H9 (cell line): ENCODE measurements at places on chromosomes 13 and 19.

DNA sequence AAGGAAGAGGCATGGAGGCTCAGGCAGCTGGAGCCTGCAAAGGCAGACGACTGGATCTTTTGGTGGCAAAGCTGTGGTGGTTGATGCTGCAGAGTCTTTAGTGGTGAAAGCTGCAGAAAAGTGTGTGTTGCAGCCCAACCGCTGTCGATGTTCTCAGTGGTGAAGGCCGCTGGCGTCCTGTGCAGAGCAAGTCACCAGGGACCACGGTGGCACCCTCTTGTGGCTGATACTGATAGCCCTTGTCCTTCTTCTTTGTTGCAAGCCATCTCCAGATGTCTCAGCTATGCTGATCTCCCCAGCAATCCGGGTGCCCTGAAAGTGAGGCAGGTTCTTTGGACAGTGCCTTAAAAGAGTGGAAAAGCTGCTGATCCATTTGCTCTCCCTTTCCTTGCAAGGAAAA lies 610.9 kb upstream of the PCDH9 start:
- H3K27me3 ChIP-seq: no peaks in the 10 kb centered on the region
- no peaks in the 10 kb centered on the region for H3K36me3 ChIP-seq
- peak; percentile 76 for DNase-seq
- H3K4me1 ChIP-seq: no peaks in the 10 kb centered on the region

- no peaks in the 10 kb centered on the region for H3K27me3 ChIP-seq
- no peak overlapping the region for H3K27ac ChIP-seq
- DNase-seq: no peak
- no peak overlapping the region for H3K4me3 ChIP-seq
Observed at GRCh38 chr19:35457173-35457572, 9.1 kb downstream of the FFAR2 start.

GRCh38 chr13:98784666-98785065 lies 32.2 kb upstream of the SLC15A1 start:
- H3K4me1 ChIP-seq: no peaks in the 10 kb centered on the region
- no peak for DNase-seq
- H3K27ac ChIP-seq: no peak overlapping the region
- no peak overlapping the region for H3K4me3 ChIP-seq
- no peaks in the 10 kb centered on the region for H3K27me3 ChIP-seq

- no peak overlapping the region for H3K27ac ChIP-seq
- no peak overlapping the region for H3K4me3 ChIP-seq
- no peaks in the 10 kb centered on the region for H3K27me3 ChIP-seq
- H3K4me1 ChIP-seq: peaks cover 11% of the 10 kb centered on the region
- DNase-seq: no peak
Observed at GRCh38 chr13:110794209-110794608, 80.7 kb downstream of the ING1 start.

DNA sequence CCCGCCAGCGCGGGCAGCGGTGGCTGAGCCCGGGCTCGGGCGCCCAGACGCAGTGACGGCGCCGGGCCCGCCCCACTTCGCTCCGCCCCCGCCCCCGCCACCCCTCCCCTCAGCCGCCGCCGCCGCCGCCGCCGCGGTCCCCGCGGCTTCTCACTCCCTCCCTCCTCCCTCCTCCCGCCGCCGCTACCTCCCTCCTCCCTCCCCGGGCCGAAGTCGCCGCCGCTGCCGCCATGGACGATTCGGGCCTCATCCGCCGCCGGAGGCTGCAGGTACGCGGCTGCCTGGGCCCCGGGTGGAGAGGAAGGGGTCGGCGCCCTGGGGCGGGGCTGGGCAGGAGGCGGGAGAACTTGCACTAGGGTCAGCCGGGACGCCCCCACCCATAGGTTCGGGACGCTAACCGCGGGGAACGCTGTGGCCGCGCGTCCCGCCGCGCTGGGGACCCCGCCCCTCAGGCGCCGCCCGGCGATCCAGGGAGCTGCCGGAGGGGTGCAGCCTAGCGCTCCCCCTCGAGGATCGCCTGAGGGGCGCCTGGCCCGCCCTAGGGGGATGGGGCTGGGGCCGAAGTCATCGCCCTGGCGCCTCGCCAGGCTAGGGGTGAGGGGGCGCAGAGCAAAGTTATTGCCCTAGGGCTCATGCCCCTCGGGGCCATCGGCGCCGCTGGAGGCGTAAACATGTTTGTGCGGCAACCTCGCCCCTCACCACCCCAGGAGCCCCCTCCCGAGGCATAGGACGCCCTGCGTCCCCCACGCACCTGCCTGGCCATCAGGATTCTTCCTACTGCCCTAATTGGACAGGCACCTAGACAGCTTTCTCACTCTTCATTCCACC lies 427 bp downstream of the RTBDN start:
- H3K36me3 ChIP-seq: no peaks in the 10 kb centered on the region
- H3K27me3 ChIP-seq: peaks cover 3% of the 10 kb centered on the region; the same call in 1 of the 2 replicates
- peak; percentile 70 for DNase-seq
- H3K4me1 ChIP-seq: no peaks in the 10 kb centered on the region; the same call in 1 of the 2 replicates
- peak overlapping the region; percentile 68 for H3K4me3 ChIP-seq

- no peaks in the 10 kb centered on the region for H3K27me3 ChIP-seq
- DNase-seq: no peak
- no peaks in the 10 kb centered on the region; the same call in 2 of the 3 replicates for H3K36me3 ChIP-seq
- H3K27ac ChIP-seq: no peak overlapping the region
Observed at GRCh38 chr13:81406639-81407292, 1065.8 kb upstream of the SPRY2 start.

- DNase-seq: no peak
- H3K27ac ChIP-seq: no peak overlapping the region
- H3K4me3 ChIP-seq: no peak overlapping the region
- H3K4me1 ChIP-seq: no peaks in the 10 kb centered on the region; the same call in 1 of the 2 replicates
- no peaks in the 10 kb centered on the region; the same call in 1 of the 2 replicates for H3K36me3 ChIP-seq
Observed at GRCh38 chr19:35226748-35227147, 1.8 kb downstream of the FAM187B start.

- H3K27ac ChIP-seq: no peak overlapping the region
- peaks cover 29% of the 10 kb centered on the region for H3K36me3 ChIP-seq
Observed at GRCh38 chr19:17332677-17333581, 1.7 kb downstream of the ANO8 start.

- no peaks in the 10 kb centered on the region for H3K4me1 ChIP-seq
- no peaks in the 10 kb centered on the region for H3K36me3 ChIP-seq
- H3K27me3 ChIP-seq: no peaks in the 10 kb centered on the region
- no peak overlapping the region for H3K4me3 ChIP-seq
- H3K27ac ChIP-seq: no peak overlapping the region
Observed at GRCh38 chr13:94199135-94199534, 280.3 kb downstream of the DCT start.

- H3K27me3 ChIP-seq: no peaks in the 10 kb centered on the region
- no peak for DNase-seq
- H3K27ac ChIP-seq: no peak overlapping the region
- peaks cover 6% of the 10 kb centered on the region for H3K4me1 ChIP-seq
Observed at GRCh38 chr19:2588081-2588777, 112.3 kb downstream of the GADD45B start.

DNA sequence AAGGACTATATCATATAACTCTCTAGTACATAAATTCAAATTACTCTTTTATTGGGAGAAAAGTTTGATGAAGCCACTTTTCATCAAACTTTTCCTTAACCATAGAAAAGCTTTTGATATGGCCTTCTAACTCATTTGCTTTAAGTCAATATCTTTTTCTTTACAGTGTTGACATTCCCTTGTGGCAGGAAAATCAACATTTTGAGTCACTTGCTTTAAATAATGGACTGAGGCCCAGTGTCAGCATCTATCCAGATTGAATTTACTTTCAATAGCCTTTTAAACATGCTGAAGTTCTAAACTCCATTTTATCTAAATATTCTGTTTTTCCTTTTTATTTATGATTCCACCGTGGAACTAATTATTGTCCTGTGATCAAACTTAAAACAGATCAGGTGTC lies 62.7 kb downstream of the PCDH9 start:
- no peaks in the 10 kb centered on the region for H3K27me3 ChIP-seq
- H3K27ac ChIP-seq: no peak overlapping the region
- DNase-seq: no peak
- H3K36me3 ChIP-seq: no peaks in the 10 kb centered on the region

- H3K36me3 ChIP-seq: no peaks in the 10 kb centered on the region
- no peaks in the 10 kb centered on the region for H3K27me3 ChIP-seq
- DNase-seq: no peak
- H3K27ac ChIP-seq: no peak overlapping the region
- H3K4me3 ChIP-seq: no peak overlapping the region
- H3K4me1 ChIP-seq: no peaks in the 10 kb centered on the region
Observed at GRCh38 chr13:44726778-44727177, 150.6 kb upstream of the TSC22D1 start.

DNA sequence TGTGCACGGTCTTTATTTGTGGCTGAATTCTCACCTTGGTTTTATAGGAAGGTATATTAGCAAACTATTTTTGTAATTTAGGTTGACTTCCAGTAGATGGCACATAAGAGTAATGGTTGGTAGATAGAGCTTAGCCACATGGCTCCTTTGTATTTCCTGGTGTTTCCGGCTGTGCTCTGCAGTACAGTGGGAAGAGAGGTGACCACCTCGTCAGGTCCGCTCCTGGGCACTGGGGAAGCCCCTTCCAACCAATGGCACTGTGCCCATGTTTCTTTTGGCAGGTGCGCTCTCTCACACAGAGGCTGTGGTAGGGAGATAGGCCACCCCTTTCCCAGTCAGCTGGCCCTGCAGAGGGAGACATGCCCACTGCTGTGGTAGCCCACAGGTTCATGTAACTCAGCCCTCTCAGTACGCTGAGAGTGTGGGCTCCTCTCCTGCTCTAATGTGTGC lies 74.3 kb upstream of the ATP12A start:
- H3K27me3 ChIP-seq: no peaks in the 10 kb centered on the region
- no peak overlapping the region for H3K4me3 ChIP-seq
- H3K36me3 ChIP-seq: no peaks in the 10 kb centered on the region
- DNase-seq: no peak
- no peak overlapping the region for H3K27ac ChIP-seq
- H3K4me1 ChIP-seq: no peaks in the 10 kb centered on the region

DNA sequence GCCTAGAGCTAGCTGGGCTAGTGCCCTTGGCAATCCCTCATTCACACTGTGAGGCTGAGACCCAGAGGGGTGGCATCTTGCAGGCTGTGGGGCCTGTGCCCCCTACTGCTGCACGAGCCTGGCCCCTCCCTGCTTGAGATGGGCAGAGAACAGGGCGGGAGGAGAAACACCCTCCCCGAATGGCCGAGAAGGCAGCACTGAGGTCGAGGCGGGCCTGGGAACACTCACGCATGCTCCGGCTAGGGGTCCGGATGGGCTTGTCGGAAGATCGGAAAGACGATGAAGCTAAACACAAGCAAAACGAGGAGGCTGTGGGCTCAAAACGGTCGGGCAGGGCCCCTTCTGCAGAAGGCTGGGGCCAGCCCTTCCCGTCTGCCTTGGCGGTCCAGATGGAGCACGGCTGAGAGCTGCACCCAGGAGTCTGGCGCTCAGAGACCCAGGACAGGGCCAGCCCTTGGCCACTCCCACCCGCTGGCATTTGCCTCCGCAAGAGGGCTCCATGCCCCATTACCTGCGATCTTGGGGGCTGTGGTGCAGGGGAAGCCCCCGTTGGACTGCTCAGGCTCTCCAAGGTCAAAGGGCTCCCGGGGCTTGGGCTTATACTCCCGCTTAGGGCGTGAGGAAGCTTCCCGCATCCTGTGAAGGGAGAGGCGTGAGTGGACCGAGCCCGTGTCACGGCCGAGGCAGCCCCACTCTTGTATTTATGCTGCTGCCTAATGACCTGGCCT lies 18.9 kb downstream of the MPND start:
- H3K36me3 ChIP-seq: peaks cover 1% of the 10 kb centered on the region; the same call in 2 of the 3 replicates
- no peaks in the 10 kb centered on the region for H3K27me3 ChIP-seq
- H3K27ac ChIP-seq: no peak overlapping the region

GRCh38 chr13:36163809-36164308 lies 32.7 kb upstream of the DCLK1 start:
- DNase-seq: no peak
- H3K4me1 ChIP-seq: peaks cover 3% of the 10 kb centered on the region; the same call in 1 of the 2 replicates
- no peaks in the 10 kb centered on the region for H3K27me3 ChIP-seq
- no peaks in the 10 kb centered on the region for H3K36me3 ChIP-seq
- no peak overlapping the region for H3K27ac ChIP-seq
- H3K4me3 ChIP-seq: no peak overlapping the region

DNA sequence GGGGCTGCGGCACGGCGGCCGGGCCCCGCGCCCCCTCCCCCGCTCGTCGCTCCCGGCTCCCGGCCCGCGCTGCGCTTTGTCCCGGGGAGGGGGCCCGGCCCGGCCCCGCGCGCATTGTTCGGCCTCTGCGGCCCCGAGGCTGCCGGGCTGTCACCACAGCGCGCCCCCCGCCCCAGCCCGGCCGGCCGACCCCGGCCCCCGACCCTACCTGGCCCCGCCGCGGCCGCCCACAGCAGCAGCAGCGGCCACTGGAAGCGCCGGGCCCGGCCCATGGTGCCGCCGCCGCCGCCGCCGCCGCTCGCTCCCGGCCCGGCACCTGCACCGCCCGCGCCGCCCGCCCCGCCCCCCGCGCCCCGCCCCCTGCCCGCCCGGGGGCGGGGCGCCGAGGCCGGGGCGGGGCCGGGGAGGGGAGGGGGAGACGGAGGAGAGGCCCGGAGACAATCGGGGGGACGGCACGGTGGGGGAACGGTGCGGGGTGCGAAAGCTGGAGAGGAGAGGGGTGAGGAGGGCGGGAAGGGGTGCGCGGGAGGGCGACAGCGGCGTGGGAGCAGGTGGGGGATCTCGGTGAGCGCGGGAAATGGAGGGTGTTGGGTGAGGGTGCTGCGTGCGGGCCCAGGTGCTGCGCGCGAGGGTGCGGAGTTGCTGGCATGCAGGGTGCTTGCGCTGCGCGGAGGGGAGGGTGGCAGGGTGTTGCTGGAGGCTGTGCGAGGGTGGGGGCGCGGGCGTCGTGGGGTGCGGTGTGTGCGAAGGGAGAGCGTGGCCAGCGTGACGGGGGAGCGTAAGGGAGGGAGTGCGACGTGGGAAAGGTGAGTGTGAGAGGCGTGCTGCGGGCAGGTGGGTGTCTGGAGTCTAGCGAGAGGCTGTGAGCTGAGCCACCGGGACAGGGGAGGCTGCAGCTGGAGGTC lies at the start of gene CADM4:
Gene CADM4 (minus strand): TSS at position 332 of the 905 bp plus-strand sequence. CDS start 60 bp downstream, at position 272.
- H3K4me1 ChIP-seq: peaks cover 2% of the 10 kb centered on the region; the same call in 1 of the 2 replicates
- H3K27me3 ChIP-seq: peaks cover 24% of the 10 kb centered on the region; the same call in 1 of the 2 replicates
- DNase-seq: peak; percentile 46
- peaks cover 5% of the 10 kb centered on the region; the same call in 2 of the 3 replicates for H3K36me3 ChIP-seq

- no peaks in the 10 kb centered on the region for H3K27me3 ChIP-seq
- H3K4me1 ChIP-seq: no peaks in the 10 kb centered on the region
- no peak overlapping the region for H3K27ac ChIP-seq
- H3K36me3 ChIP-seq: peaks cover 52% of the 10 kb centered on the region
Observed at GRCh38 chr19:14127929-14128509, 8.4 kb downstream of the ASF1B start.
